ENCODE measurements at places on chromosomes 13 and 19.

DNA sequence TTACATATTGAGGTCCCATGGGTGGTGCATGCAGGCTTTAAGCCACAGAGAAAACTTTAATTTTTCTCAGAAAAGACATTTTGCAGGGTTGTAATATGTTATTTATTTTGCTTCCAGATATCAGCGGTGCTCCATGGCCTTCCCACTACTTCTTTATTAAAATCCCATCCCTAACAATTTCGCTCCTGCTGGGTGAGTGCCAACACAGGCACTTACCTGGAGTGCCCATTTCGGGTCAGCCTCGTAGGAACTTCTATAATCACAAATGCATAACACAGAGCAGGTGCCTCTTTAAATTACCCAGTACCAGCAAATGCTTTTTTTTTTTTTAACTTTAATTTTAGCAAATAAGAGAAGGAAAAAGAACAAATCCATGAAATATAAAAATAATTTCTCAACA lies 86.4 kb downstream of the EFNB2 start:
- peaks cover 19% of the 10 kb centered on the region for H3K27me3 ChIP-seq
- H3K4me1 ChIP-seq = no peaks in the 10 kb centered on the region
- H3K36me3 ChIP-seq = no peaks in the 10 kb centered on the region

DNA sequence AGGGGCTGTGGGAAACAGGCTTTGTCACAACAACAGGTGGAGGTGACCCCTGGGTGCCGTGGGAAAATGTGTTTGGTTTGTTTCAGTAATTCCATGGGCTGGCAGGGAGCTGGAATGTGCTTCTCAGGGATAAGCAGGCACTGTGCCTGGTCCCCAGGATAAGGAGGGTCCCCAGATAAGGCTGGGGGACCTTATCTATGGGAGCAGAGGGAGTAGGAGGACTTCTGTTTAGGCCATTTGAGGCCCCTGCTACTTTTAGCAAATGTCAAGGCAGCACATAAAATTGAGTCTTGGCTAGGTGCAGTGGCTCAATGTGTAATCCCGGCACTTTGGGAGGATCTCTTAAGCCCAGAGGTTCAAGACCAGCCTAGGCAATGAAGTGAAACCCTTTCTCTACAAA lies 59.5 kb downstream of the KCNC3 start:
- no peak overlapping the region for H3K27ac ChIP-seq
- no peak for DNase-seq
- no peaks in the 10 kb centered on the region for H3K36me3 ChIP-seq
- H3K27me3 ChIP-seq = peaks cover 13% of the 10 kb centered on the region
- H3K4me1 ChIP-seq = no peaks in the 10 kb centered on the region

GRCh38 chr13:73667756-73668155 lies 466.4 kb downstream of the KLF12 start:
- DNase-seq = no peak
- no peaks in the 10 kb centered on the region for H3K4me1 ChIP-seq
- H3K4me3 ChIP-seq = no peak overlapping the region
- no peaks in the 10 kb centered on the region for H3K36me3 ChIP-seq

DNA sequence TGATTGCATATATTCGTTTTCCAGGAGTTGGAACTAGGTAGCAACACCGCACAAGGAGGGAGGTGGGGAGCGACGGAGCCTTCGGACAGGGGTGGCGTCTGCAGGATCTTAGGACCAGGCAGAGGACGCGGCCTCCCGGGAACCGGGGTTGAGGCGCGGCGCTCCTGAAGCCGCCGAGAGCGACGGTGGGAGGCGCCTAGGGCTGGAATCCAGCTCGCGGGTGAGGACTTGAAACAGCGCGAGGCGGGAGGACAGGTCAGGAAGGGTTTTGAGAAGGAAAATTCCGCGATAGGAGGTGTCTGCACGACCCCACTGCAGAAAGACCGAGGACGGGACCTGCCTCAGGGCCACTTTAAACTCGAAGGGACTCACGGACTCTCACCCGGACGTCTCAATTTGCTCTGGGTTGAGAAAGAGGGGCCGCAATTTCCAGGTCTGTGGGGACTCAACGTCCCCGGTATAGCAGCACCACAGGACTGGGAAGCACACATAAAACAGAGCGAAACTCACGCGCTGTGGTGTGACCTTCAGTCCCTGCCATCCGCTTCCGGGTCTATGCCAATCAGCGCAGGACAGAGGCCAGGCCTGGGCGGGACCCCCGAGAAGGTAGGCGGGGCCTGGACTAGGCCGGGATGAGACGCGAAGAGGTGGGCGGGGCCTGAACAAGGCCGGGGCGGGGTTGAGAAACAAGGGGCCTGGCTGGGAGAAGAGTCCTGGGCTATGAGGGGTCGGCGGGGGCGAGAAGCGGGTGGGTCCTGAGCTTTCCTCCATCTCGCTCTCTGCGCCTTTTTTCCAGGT lies at the start of gene ZNF320:
TSS of gene ZNF320 (minus strand) at position 498 of the 798 bp plus-strand sequence. CDS start 7,380 bp downstream, outside the sequence.
- peaks cover 17% of the 10 kb centered on the region for H3K4me1 ChIP-seq
- H3K27ac ChIP-seq = peak within 1 kb of the TSS; percentile 94
- H3K4me3 ChIP-seq = peak within 1 kb of the TSS; percentile 89
- DNase-seq = peak; percentile 98

DNA sequence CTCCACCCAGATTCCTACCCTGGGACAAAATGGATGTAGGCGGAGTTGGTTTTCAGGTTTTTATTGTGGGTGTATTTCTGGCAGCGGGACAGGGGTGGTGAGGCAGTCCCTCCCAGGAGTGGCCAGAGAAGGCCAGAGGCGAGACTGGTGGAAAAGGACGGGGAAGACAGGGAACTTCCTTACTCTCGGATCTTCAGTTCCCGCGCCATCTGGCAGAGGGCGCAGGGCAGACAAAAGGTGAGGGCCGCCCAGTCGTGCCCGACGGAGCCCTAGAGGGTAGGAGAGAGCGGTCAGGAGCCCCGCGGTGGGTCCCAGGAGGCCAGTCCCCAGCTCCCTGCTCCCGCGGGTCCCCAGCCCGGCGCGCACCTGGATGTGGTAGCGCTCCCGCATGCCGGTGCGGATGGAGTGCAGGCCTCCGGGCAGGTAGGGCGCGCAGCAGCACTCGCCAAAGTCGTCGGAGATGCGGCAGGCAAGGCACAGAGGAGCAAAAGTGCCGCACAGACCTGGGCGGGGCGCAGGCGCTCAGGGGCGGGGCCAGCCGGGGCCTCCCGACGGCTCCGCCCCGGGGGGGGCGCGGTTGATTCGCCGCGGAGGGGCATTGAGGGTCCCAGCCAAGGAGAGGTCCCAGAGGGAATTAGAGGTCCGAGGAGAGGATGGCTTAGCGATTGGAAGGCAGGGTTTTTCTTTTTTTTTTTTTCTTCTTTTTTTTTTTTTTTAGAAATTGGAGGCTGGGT lies 3.0 kb downstream of the CNFN start:
- no peaks in the 10 kb centered on the region for H3K36me3 ChIP-seq
- H3K27me3 ChIP-seq = peaks cover 37% of the 10 kb centered on the region
- DNase-seq = peak; percentile 71
- no peak overlapping the region for H3K27ac ChIP-seq
- peak overlapping the region; percentile 41 for H3K4me3 ChIP-seq

GRCh38 chr13:50588491-50589130 lies 254.9 kb downstream of the DLEU7 start:
- no peaks in the 10 kb centered on the region for H3K27me3 ChIP-seq
- no peak overlapping the region for H3K4me3 ChIP-seq
- H3K36me3 ChIP-seq = no peaks in the 10 kb centered on the region
- no peak overlapping the region for H3K27ac ChIP-seq

DNA sequence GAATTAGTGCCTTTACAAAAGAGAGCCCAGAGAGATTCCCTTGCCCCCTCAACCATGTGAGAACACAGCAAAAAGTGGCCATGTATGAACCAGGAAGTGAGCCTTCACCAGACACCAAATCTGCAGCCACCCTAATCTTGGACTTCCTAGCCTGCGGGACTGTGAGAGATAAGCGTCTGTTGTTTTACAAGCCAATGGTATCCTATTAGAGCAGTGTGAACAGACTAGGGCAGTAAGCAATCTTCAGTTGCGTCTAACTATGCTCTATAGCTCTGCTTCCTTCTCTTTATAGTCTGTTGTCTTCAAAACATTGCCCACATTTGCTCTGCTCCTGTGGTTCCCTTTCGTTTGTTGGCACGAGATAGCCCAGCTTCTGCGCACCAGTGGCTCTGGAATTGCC lies 109.5 kb upstream of the FNDC3A start:
- no peak overlapping the region for H3K4me3 ChIP-seq
- H3K27ac ChIP-seq = no peak overlapping the region
- no peaks in the 10 kb centered on the region for H3K27me3 ChIP-seq
- no peaks in the 10 kb centered on the region for H3K36me3 ChIP-seq
- DNase-seq = no peak
- peaks cover 2% of the 10 kb centered on the region for H3K4me1 ChIP-seq

DNA sequence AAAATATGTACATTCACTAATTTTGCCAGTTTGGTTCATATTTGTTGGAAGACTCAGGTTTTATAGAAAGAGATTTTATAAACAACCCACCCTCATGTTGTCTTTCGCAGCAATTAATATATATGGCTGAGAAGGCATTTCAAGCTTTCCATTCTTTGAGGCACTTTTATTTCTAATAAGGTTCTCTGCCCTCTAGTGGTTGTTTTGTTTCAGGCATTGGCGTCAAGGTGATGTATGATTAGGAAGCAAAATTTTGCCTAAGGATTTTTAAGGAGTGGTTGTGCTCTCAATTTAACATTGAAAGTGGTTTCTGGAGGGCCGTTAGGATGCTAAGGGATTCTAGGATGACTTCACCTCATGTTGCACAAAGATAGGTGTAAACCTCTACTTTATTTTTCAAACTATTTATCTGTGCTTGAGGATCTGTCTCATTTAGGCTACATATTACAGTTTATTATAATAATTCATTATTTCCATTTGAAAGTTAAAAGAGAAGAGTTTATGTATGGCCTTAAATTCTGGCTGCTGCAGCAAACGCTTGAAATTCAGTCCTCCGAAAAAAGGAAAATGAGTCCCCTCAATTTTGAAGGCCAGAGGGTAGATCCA lies 35.9 kb downstream of the OXGR1 start:
- no peaks in the 10 kb centered on the region for H3K27me3 ChIP-seq
- H3K36me3 ChIP-seq = no peaks in the 10 kb centered on the region
- H3K4me3 ChIP-seq = no peak overlapping the region
- H3K27ac ChIP-seq = no peak overlapping the region
- peak; percentile 9 for DNase-seq
- H3K4me1 ChIP-seq = no peaks in the 10 kb centered on the region

- no peak overlapping the region for H3K27ac ChIP-seq
- no peaks in the 10 kb centered on the region for H3K36me3 ChIP-seq
- no peak for DNase-seq
- peaks cover 27% of the 10 kb centered on the region for H3K27me3 ChIP-seq
- peaks cover 5% of the 10 kb centered on the region for H3K4me1 ChIP-seq
Measured at GRCh38 chr19:287381-287871, 3.8 kb downstream of the PLPP2 start.

- H3K27me3 ChIP-seq = no peaks in the 10 kb centered on the region
- no peak for DNase-seq
Measured at GRCh38 chr19:16851031-16851712, 22.0 kb downstream of the SIN3B start.

DNA sequence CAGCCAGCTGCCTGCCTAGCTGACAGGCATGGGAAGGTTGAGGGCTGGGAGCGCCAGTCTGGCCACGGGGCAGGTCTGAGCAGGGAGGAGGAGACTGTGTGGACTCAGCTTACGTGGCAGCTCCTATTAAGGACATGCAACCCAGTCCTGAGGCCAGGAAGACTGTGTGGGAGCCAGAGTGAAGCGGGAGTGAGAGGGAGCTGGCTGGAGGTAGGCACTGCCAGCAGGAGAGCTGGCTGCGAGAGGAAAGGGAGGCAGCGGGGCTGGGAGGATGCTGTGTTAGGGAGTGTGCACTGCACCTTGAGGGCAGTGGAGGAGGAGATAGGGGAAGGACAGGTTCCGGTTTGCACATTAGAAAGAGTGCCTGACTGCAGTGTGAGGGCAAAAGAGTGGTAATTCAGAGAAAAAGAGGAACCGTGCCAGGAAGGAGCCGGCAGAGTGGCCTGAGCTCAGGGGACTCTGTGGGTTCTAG lies 99.2 kb downstream of the SLC7A1 start:
- no peak overlapping the region for H3K4me3 ChIP-seq
- no peak overlapping the region for H3K27ac ChIP-seq
- no peaks in the 10 kb centered on the region for H3K36me3 ChIP-seq

- peak; percentile 17 for DNase-seq
- H3K27me3 ChIP-seq = no peaks in the 10 kb centered on the region
- H3K4me1 ChIP-seq = peaks cover 6% of the 10 kb centered on the region
- no peaks in the 10 kb centered on the region for H3K36me3 ChIP-seq
Measured at GRCh38 chr13:24642219-24642618, 38.0 kb upstream of the ATP12A start.

DNA sequence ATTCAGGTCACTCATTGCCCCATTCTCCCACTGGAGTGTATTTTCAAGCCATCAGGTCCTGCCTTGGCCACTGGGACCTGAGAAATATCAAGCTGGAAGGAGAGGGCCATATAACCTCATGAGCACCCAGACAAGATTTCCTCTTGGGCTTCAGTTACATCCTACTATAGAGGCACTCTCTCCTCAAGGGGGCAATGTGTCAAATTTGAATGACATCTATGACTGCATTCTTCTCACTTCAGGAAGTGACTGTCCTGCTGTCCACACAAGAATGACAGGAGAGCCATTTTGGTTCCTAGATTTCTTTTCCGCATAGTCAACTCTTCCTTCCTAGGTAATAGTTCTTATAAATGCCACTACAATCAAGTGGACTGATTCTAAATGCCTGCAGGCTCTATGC lies 416.2 kb downstream of the DIAPH3 start:
- no peak overlapping the region for H3K4me3 ChIP-seq
- H3K4me1 ChIP-seq = no peaks in the 10 kb centered on the region
- DNase-seq = no peak
- H3K27ac ChIP-seq = no peak overlapping the region
- H3K27me3 ChIP-seq = no peaks in the 10 kb centered on the region

DNA sequence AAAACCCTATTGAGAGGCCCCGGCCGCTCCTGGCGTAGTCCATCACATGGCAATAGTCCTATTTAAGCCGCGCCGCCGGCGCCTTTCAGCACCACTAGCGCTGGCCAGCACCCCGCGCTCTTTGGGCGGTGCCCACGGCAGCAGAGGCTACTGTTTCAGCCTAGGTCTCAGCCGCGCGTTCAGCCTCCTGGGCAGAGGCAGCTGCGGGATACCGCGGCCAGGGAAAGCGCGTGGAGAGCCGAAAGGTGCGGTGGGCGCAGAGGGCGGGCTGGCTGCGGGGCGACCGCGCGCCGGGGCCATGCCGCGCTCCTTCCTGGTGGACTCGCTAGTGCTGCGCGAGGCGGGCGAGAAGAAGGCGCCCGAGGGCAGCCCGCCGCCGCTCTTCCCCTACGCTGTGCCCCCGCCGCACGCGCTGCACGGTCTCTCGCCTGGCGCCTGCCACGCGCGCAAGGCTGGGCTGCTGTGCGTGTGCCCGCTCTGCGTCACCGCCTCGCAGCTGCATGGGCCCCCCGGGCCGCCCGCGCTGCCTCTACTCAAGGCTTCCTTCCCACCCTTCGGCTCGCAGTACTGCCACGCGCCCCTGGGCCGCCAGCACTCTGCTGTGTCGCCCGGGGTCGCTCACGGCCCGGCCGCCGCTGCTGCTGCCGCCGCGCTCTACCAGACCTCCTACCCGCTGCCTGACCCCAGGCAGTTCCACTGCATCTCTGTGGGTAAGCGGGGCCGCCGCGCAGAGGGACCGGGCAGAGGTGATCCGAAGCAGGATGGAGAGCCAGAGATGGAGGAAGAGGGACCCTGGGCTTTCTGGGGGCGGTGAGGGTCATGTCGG lies at the start of gene GSX1:
TSS of gene GSX1 (plus strand) at position 91 of the 826 bp plus-strand sequence. CDS start at position 299, 208 bp downstream.
- H3K4me1 ChIP-seq = peaks cover 32% of the 10 kb centered on the region
- H3K27ac ChIP-seq = no peak within 1 kb of the TSS
- H3K4me3 ChIP-seq = peak within 1 kb of the TSS; percentile 72
- DNase-seq = peak; percentile 73

- peaks cover 29% of the 10 kb centered on the region for H3K4me1 ChIP-seq
- peaks cover 3% of the 10 kb centered on the region for H3K36me3 ChIP-seq
- DNase-seq = peak; percentile 22
- H3K27me3 ChIP-seq = peaks cover 71% of the 10 kb centered on the region
- H3K4me3 ChIP-seq = peak within 1 kb of the TSS; percentile 68
Measured at GRCh38 chr13:35475960-35476943, at the start of gene MAB21L1. TSS of gene MAB21L1 (minus strand) at chr13:35476689. CDS start at chr13:35476138, 551 bp downstream.

- H3K27ac ChIP-seq = no peak overlapping the region
- DNase-seq = no peak
- no peaks in the 10 kb centered on the region for H3K4me1 ChIP-seq
Measured at GRCh38 chr19:43318203-43318602, 35.3 kb upstream of the CD177 start.

Measured in activated CD8-positive, alpha-beta T cell treated with anti-CD3 and anti-CD28 coated beads for 36 hours (primary cell).